ENCODE measurements at places on chromosomes 3 and 15.

GRCh38 chr15:39267685-39268084, 313.2 kb upstream of the THBS1 start:
- no peak for DNase-seq

DNA sequence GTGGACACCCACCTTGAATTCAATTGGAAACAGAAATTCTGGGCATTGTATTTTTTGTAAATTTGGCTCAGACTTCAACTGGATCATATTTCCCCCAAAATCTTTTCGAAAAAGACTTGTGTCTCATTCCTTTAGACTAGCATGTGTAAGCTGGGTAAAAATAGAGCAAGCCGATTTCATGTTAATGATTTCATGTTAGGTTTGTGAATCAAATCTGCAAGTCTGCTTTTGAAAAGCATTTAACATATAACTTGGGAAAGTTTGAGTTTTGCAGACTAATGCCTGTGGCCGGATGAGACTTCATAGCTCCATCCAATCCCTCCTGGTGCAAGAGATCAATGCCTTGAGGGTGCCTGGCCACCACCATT, 64.5 kb downstream of the FLNB start:
- DNase-seq = no peak

- no peak for DNase-seq
Measured at GRCh38 chr3:102480139-102480538, 45.3 kb downstream of the ZPLD1 start.

DNA sequence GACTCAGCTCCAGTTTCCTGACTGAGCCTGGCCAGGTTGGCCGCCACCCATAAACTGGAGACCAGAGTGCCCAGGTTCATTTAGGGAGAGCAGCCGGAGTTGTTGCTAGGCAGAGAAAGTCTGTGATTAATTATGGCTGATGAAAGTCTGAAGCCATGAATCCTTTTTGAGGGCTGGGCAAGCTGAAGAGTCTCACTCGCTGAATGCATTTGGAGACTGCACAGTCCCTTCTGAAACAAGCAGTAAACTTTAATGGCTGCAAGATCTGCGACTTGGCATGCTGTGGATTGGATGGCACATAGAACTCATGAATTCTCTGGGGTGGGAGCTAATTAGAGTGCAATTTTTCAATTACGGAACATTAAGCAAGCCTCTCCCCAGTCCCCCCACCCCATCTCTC, 282.1 kb downstream of the RPLP1 start:
- no peak for DNase-seq

DNA sequence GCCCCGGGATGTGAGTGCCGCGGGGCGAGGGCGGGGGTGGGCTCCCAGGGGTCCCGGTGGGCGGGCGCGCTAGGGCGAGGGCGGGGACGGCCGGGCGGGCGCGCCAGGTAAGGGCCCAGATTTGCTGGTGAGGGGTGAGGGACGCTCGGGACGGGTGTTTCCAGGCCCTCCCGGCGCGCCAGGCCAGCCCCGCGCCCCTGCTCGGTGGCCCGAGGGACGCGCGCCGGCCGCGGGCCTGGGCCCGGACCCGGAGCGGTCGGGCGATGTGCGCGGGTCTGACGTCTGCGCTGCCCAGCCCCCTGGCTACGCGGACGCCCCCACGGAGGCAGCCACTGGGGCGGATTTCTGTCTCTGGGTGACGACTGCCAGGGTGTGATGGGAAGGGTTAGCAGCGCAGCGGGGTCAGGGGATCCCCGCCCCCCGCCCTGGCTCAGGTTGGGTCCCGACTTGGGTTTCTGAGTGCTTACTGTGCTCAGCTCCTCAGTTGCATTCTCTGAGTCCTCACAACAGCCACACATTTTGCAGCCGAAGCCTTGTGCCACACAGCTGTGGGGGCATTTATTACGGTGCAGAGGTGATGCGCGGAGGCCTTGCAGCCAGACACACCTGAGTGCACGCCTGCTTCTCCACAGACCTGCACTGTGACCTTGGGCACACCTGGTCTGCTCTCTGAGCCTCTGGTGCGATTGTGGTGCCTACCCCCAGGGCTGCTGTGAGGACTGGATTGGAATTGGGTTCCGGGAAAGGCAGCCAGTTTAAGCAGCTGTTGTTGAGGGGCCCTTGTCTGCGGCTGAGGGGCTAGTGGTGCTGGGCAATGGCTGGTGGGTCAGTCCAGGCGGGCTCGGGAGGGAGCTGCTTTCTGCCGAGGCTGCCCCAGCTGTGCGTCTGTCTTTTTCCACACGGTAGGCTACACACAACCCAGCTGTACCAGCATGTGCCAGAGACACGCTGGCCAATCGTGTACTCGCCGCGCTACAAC, 523 bp downstream of the HDAC11 start:
- DNase-seq = no peak

DNA sequence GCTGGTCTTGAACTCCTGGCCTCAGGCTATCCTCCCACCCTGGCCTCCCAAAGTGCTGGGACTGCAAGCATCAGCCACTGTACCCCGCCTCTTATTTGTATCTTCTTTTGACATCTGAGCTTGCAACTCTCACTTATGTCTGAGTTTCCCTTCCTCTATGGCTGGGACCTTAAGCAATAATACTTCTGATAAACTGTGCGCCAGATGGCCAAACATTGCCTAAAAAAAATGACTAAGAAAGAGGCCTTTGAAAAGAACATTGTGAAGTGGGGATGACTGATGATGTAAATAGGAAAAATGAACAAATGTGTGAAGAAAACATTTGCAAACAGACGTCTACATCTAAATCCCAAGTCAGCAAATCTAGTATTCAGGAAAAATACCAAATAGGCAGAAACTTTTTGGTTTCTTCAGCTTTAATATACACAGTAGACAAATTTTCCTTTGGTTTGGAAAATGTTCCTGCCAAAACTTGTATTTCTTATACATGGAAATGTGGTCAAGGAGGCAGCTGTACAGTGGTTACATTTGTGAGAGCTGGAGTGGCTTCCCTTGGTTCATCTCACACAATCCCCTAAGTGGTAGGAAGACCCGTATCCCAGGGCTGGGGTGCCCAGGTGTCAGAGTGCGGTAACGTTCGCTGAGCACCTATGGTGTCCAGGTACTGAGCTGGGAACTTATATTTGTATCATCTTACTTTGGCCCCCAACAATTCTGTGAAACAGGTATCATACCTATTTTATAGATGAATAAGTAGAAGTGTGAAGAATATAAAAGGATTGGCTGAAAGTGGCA, 11.6 kb upstream of the TFRC start:
- no peak for DNase-seq

DNA sequence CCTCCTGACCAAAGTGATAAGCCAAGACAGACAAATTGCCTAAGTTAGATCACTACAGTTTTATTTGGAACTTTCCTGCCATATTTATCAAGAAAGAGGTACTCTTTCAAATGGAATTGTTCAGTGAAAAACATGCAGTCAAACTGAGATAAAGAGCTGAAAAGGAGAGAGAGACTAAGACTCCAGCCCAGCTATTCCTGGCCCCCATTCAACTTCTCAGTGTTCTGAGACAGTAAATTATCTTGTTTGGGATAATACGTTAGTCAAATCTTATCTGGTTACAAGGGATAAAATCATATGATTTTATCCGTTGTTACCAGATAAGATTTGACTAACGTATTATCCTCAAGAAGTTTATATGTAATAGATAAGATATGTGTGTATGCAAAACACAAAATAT, 67.6 kb upstream of the CMC1 start:
- DNase-seq = no peak

DNA sequence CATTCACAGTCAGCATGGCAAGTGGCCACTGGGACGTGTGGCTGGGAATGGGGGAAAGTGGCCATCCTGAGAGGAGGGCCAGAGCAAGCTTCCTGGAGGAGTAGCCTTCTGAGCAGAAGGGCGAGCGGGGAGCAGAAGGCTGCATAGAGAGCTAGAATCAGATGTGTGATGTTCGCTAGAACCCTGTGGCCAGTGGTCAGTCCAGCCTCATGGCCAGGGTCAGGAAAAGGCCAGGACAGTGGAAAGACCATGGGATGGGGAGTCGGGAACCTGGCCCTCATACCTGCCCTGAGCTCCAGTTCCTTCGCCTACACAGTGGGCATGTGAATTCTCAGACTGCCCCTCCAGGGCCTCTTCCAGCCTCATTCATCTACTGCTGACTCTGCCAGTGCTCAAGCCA, 102.4 kb downstream of the DNAJB8 start:
- no peak for DNase-seq

DNA sequence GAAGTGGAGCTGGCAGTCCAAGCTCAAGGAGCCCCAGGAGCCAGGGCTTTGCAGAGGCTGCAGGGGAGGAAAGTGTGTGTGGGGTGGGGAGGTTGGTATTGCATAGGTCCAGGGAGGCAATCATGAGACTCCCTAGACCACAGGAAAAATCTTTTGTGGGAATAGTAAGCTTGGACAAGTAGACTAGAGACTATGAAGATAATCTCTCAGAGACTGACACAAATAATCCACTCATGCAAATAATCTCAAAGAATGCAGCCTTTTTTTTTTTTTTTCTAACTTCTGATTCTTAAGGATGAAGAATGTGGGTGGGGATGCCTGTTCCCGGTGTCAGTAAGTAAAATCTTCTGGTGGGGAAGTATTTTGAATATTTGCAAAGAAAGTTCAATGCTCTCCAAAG, 113.7 kb downstream of the GREM1 start:
- DNase-seq = no peak

DNA sequence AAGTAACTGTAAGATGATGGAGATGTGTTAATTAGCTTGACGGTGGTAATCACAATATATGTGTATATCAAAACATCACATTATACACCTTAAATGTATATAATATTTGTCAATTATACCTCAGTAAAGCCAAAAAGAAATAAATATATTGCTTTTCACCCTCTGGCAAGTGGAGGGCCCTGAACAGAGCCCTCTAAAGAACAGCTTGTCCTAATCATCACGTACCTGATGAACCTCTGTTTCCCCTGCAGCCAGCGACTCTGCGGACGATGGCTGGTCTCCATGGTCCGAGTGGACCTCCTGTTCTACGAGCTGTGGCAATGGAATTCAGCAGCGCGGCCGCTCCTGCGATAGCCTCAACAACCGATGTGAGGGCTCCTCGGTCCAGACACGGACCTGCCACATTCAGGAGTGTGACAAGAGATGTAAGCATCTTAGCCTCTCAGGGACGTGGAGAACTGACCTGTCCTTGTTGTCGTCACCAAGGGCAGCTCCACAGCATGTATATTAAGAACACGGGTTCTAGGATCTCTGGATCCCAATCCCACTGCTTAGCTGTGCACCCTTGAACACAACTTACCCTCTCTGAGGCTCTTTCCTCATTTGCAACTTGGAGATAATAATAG, 6.3 kb downstream of the THBS1 start:
- DNase-seq = no peak

DNA sequence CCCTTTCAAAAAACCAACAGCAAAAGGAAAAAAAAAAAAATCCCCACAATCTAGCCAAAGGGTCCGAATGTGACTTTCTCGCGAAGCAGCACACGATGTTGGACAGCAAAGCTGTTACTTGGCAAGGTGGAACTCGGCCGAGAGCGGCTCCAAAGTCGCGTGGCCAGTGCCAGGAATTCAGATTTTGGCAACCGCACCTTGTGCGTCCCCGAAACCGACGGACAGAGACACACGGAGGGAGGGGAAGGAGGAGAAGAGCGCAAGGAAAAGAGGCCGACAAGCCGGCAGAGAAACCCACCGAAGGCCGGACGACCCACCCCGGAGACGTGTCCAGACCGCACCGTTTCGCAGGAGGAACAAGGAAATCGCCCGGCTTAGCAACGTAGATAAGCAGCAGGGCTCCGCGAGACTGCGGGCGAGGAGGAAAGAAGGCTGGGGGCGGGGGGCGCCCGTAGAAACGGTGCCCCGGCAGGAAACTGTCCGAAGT, 517.3 kb downstream of the MECOM start:
- no peak for DNase-seq

- no peak for DNase-seq
Measured at GRCh38 chr3:73060302-73060723, 1.1 kb upstream of the EBLN2 start.

- DNase-seq = peak; percentile 60
Measured at GRCh38 chr3:173396191-173397041, 1.1 kb upstream of the NLGN1 start.

All from NCI-H748 treated with DMSO at 0.1 percent for 48 hours (cell line).